ENCODE measurements at places on chromosomes 11 and 22.

- no peak for DNase-seq
Observed at GRCh38 chr11:88398372-88398771, 60.8 kb upstream of the CTSC start.

DNA sequence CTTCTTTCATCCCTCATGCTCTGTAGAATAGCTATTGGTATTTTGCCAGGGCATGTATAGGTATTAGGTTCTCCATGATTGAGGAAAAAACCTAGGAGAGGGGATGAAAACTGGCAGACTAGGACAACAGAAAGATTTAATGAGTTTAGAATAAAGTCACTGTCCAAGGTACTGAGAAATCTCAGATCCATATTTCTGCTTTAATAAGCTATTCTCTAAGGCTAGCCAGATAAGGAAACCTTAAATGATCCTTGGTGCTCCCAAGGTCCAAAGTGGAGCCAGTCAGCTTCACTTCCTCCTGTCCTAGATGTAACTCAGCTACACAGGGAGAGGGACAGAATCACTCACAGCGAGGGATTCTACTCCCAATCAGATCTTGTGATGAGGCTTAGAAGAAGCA lies 13.7 kb upstream of the CSNK2A3 start:
- no peak for DNase-seq

- DNase-seq, result no peak
Observed at GRCh38 chr11:94851864-94852636, 83.9 kb downstream of the AMOTL1 start.

GRCh38 chr22:29186302-29186701 lies 19.4 kb upstream of the EMID1 start:
- DNase-seq, result no peak

DNA sequence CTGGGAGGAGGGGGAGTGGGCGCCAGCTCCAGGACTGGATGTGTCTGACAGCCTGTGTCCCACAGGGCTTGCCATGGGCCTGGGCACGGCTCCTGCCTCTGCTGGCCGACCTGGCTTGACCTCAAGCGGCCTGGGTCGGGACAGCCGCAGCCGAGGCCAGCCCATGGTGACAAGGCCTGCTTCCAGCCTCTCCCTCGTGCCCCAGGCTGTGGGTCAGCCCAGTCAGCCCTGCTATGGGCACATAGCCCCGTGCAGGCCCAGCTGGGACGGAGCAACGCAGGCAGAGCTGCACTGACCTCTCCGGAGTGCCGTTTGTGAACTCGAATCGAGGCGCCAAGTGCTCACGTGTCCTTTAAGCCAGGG lies 17.9 kb downstream of the OSBPL5 start:
- DNase-seq, result no peak

Measured in stimulated activated CD4-positive, alpha-beta T cell treated with anti-CD3 and anti-CD28 coated beads, Interleukin-1b, Interleukin-23, amount 100 ng/mL, for 1 hour (primary cell).